ENCODE measurements at places on chromosomes 5 and 9.
A peak's percentile ranks its signal among the peaks of the same experiment; 100 is the strongest.

- DNase-seq: no peak
These were observed 12.3 kb upstream of the OBP2A start for GRCh38 chr9:135533674-135534073.

GRCh38 chr5:140611020-140611521, 21.9 kb downstream of the CD14 start:
- no peak for DNase-seq

DNA sequence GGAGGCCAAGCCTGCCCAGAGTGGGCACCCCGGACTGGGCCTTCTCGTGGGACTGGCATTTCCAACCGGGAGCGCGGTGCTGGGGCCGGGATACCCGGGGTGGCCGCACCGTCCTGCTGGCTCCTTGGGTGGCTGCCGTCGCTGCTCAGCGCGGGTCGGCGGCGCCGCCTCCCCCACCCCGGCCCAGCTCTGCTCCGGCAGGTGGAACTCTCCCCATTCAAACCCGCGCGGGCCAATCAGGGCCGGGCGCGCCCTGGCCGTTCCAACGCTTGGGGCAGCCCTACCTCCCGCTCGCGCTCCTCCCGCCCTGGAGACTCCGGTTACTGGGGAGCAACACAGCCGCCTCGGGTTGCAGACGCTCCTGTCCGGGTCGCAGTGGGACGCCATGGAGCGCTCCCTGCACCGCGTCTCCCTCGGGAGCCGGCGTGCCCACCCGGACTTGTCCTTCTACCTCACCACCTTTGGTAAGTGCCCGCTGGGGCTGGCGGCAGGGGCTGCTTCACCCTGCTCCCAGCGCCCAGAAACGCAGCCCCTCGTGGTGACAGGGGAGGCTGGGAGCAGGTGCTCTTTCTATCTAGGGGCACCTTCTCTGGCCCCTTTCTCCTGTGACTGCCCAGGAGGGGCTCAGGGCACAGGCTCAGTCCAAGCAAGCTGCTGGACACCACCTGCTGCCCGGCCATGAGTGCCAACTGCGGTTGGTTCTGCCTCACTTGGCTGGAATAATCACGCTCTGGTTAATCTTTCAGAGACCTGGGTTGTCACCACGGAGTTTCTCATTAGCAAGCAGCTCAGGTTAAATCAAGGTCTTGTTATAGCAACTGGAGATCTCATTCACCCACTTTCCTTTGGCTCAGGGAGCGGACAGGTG, at the start of gene RGS3:
Gene RGS3, plus strand, starts transcription at position 310 of the 868 bp plus-strand sequence. Its CDS starts 76 bp downstream, at position 386.
- peak; percentile 76 for DNase-seq

DNA sequence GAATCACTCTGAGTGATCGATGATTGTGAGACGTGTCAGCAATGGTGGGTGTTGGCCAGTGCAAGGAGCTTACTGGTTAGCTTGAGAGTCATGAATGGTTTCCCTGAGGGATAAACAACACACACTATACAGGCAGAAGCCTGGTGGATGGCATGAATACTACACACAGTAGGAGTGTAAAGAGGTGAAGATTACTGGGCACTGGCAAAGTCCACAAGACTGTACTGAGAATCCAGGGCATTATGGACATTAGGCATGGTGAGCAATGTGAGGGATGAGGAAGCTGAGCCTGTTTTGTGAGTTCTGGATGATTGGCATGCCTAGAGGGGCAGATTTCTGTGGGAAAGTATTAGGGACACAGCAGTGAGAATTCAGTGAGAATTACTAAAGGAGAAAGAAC, 71.3 kb downstream of the KDM4C start:
- DNase-seq: no peak

DNA sequence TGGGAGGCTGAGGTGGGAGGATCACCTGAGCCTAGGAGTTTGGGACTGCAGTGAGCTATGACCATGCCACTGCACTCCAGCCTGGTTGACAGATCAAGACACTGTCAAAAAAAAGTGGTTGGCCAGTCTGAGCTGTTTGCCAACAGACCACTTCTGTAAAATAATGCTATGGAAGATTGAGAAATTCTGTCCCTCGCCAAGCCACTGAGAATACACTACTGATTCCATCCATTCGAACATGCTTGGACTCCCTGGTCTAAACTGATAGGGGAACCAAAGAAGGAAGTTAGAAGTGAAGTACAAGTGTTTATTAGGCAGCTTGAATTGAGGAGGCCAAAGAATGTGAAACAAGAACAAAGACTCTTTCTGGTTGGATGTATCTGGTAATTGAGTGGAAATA, 27.2 kb downstream of the ENC1 start:
- no peak for DNase-seq

GRCh38 chr5:92364986-92365550, 982.0 kb upstream of the ARRDC3 start:
- DNase-seq: no peak

- no peak for DNase-seq
These were observed 9.5 kb downstream of the ELP1 start for GRCh38 chr9:108924466-108924865.

- peak; percentile 41 for DNase-seq
These were observed 322.1 kb downstream of the ARHGEF28 start for GRCh38 chr5:73947906-73948640.

- DNase-seq: no peak
These were observed 20.3 kb downstream of the C9orf153 start for GRCh38 chr9:86238861-86239770.

GRCh38 chr5:123814801-123815470, 303.0 kb downstream of the CSNK1G3 start:
- no peak for DNase-seq

Measured in NCI-H1105 (cell line).